ENCODE measurements at places on chromosomes 3 and 15.

- no peak for DNase-seq
Observed at GRCh38 chr15:65900488-65900887, 31.2 kb downstream of the RAB11A start.

GRCh38 chr3:133089906-133090485, 51.8 kb downstream of the TMEM108 start:
- DNase-seq, result no peak

- no peak for DNase-seq
Observed at GRCh38 chr3:13569641-13570390, 20.9 kb downstream of the FBLN2 start.

DNA sequence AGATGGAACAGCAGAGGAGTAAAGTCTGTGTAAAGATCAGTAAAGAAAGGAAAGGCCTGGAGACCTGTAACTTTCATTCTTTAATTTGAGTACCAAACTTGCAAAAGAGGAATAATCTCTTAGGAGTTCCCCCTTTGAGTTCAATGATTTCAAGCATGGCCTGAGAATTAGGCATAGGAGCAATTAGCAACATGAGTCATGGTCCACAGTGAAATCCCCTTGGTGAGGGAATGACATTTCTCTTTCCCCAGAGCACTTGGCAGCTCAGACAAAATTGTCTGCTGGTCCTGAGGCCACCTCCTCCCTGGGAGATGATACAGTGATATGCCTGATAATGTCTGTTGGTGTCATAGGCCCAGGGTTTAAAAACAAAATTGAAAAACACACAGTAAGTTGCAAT, 81.4 kb upstream of the CRBN start:
- DNase-seq, result no peak
